Natural killer cell treated with Interleukin-12 subunit alpha and Interleukin-12 subunit beta and Interleukin-15 and Interleukin-18, amount 100 ng/mL, for 72 hours (primary cell): ENCODE measurements at places on chromosomes 4 and X.
A peak's percentile ranks its signal among the peaks of the same experiment; 100 is the strongest.

- H3K36me3 ChIP-seq, result no peaks in the 10 kb centered on the region
- peaks cover 32% of the 10 kb centered on the region for H3K4me1 ChIP-seq
- peak overlapping the region; percentile 74 for H3K4me3 ChIP-seq
- no peaks in the 10 kb centered on the region for H3K27me3 ChIP-seq
- H3K27ac ChIP-seq, result peak overlapping the region; percentile 80
- DNase-seq, result no peak
Observed at GRCh38 chr4:6891436-6892170, 18.0 kb upstream of the TBC1D14 start.

- DNase-seq, result no peak
- no peaks in the 10 kb centered on the region for H3K4me1 ChIP-seq
- H3K4me3 ChIP-seq, result no peak overlapping the region
- no peak overlapping the region for H3K27ac ChIP-seq
Observed at GRCh38 chr4:87375719-87376291, 15.2 kb downstream of the HSD17B11 start.

DNA sequence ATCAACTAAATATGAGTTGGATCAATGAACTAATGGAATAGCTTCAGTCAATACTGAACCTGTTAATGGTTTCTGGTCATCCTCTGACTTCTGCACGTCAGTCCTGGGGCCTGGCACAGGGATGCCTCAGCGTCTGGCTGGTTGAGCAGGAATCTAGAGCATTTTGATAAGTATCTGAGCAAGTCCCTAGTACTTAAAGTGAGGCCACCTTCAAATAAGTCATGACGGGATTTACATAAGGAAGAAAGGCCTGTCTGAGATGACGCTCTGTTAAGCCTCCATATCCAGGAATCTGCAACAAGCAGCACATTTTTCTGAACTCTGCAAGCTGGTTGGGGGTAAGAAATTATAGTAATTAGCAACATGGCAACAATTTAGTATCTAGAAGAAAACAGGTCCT lies 83.2 kb upstream of the TBC1D9 start:
- H3K4me1 ChIP-seq, result no peaks in the 10 kb centered on the region
- no peak overlapping the region for H3K27ac ChIP-seq
- DNase-seq, result no peak
- no peaks in the 10 kb centered on the region for H3K36me3 ChIP-seq

DNA sequence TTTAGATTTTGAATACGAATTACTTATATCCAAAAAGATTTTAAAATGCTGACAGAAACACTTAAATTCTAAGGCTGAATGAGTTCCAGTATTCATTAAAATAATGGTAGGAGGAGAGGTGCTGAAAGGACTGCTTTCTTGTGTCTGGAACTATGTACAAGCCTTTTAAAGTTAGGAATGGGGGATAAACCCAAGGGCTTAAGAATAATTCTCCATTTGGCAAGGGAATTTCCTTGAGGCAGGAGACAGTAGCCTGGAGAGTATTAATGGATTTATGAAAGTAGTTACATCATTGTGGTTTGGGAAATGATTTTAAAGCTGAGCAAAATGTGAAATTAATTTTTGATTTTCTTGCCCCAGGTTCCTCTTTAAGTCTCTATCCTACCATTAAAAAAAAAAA lies 266.5 kb upstream of the KCNIP4 start:
- peaks cover 4% of the 10 kb centered on the region for H3K36me3 ChIP-seq
- H3K27me3 ChIP-seq, result no peaks in the 10 kb centered on the region
- no peak overlapping the region for H3K27ac ChIP-seq
- no peak for DNase-seq
- no peak overlapping the region for H3K4me3 ChIP-seq
- no peaks in the 10 kb centered on the region for H3K4me1 ChIP-seq

DNA sequence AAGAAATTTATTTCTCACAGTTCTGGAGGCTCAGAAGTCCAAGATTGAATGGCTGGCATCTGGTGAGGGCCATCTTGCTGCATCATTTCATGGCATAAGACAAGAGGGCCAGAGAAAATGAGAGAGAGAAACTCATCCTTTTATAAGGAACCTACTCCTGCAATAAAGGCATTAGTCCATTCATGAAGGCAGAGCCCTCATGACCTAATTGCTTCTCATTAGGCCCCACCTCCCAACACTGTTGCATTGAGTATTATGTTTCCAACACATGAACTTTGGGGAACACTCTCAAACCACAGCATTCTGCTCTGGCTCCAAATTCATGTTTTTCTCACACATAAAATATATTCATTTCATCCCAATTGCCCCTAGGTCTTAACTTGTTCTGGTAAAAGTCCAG lies 14.2 kb downstream of the RNF175 start:
- H3K36me3 ChIP-seq, result peaks cover 3% of the 10 kb centered on the region
- peaks cover 4% of the 10 kb centered on the region for H3K27me3 ChIP-seq
- H3K4me3 ChIP-seq, result no peak overlapping the region
- no peak for DNase-seq

DNA sequence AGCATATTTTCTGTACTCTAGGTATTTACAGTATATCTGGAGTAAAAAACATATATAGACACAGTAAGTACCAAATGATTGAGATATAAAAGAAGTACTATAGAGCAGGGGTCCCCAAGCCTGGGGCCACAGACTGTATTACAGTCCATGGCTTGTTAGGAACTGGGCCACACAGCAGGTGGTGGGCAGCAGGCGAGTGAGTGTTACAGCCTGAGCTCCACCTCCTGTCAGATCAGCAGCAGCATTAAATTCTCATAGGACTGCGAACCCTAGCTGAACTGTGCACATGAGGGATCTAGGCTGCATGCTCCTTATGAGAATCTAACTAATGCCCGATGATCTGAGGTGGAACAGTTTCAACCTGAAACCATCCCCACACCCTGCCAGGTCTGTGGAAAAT lies 300.7 kb downstream of the NR3C2 start:
- H3K4me1 ChIP-seq, result no peaks in the 10 kb centered on the region
- no peak overlapping the region for H3K4me3 ChIP-seq
- no peaks in the 10 kb centered on the region for H3K27me3 ChIP-seq
- H3K36me3 ChIP-seq, result no peaks in the 10 kb centered on the region
- DNase-seq, result no peak

- H3K27me3 ChIP-seq, result no peaks in the 10 kb centered on the region
- H3K27ac ChIP-seq, result no peak overlapping the region
- no peak overlapping the region for H3K4me3 ChIP-seq
- no peak for DNase-seq
Observed at GRCh38 chrX:7444967-7445366, 297.0 kb upstream of the PUDP start.

DNA sequence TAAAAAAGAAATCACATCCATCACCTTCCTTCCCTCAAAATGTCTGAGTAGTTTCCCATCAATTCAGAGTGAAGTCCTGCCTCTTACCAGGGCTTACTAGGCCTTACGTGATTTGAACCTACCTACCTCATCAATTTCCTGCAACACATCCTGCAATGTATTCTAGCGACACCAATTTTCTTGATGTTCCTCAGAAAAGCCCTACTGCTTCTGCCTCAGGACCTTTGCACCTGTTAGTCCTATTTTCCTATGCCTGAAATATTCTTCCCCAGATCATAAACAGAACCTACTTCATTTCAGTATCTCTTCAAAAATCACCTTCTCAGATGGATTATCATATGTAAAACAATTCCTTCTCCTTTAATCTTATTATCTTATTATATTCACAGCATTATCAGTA lies 52.8 kb downstream of the ZAR1 start:
- no peaks in the 10 kb centered on the region for H3K4me1 ChIP-seq
- no peaks in the 10 kb centered on the region for H3K27me3 ChIP-seq
- no peak overlapping the region for H3K27ac ChIP-seq
- H3K4me3 ChIP-seq, result no peak overlapping the region

- no peaks in the 10 kb centered on the region for H3K27me3 ChIP-seq
- no peaks in the 10 kb centered on the region for H3K4me1 ChIP-seq
- DNase-seq, result no peak
- H3K36me3 ChIP-seq, result no peaks in the 10 kb centered on the region
- H3K27ac ChIP-seq, result no peak overlapping the region
- H3K4me3 ChIP-seq, result no peak overlapping the region
Observed at GRCh38 chrX:118181030-118181429, 64.4 kb upstream of the KLHL13 start.

GRCh38 chrX:78199851-78200250 lies 60.4 kb upstream of the TAF9B start:
- no peak for DNase-seq
- H3K4me1 ChIP-seq, result no peaks in the 10 kb centered on the region
- H3K4me3 ChIP-seq, result no peak overlapping the region
- H3K27ac ChIP-seq, result no peak overlapping the region
- peaks cover 11% of the 10 kb centered on the region for H3K27me3 ChIP-seq

DNA sequence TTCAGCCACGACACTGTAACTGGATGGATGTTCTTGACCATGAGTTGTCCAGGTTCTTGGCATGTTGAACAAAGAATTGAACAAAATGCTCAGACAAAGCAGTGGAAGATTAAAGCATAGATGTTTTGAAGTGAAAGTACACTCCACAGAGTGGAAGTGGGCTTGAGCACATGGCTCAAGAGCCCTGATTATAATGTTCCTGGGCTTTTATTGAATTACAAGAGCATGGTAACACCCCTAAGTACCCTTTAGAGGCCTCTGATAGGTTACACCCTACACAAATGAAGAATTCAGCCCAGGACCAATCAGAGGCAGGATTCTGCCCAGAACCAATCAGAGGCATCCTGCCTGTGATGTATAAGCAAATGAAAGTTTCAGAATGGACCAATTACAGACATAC lies 33.5 kb downstream of the SLC10A6 start:
- no peaks in the 10 kb centered on the region for H3K27me3 ChIP-seq
- no peak overlapping the region for H3K4me3 ChIP-seq

GRCh38 chr4:24798036-24798610 lies 2.8 kb downstream of the SOD3 start:
- no peak for DNase-seq
- H3K36me3 ChIP-seq, result no peaks in the 10 kb centered on the region
- no peak overlapping the region for H3K27ac ChIP-seq

GRCh38 chrX:154738011-154738738 lies 12.7 kb downstream of the GAB3 start:
- H3K27me3 ChIP-seq, result no peaks in the 10 kb centered on the region
- peak overlapping the region; percentile 83 for H3K4me3 ChIP-seq
- H3K27ac ChIP-seq, result peak overlapping the region; percentile 99
- H3K4me1 ChIP-seq, result peaks cover 62% of the 10 kb centered on the region

GRCh38 chr4:2306773-2307410 lies 45.0 kb upstream of the MXD4 start:
- H3K4me1 ChIP-seq, result no peaks in the 10 kb centered on the region
- H3K4me3 ChIP-seq, result no peak overlapping the region
- DNase-seq, result no peak
- H3K27me3 ChIP-seq, result no peaks in the 10 kb centered on the region
- no peaks in the 10 kb centered on the region for H3K36me3 ChIP-seq

DNA sequence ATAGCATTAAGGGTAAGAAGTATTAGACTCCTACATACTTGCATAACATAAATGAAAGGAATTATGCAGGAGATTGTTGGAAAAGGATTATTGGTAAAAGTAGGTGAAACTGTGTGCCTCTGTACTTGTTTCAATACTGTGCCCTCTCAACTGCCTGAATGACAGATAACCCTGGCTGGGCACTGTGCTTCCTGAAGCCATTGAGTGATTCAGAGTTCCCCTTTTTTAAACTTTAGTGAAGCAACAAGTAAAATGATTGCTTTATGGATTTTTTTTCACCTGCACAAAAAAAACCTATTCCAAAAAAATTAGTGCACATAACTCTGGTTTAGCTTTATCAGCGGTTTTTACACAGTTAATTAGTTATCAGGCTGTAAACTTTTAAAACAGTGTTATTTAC lies 204.8 kb downstream of the TRAM1L1 start:
- no peak overlapping the region for H3K27ac ChIP-seq
- no peaks in the 10 kb centered on the region for H3K36me3 ChIP-seq
- no peak overlapping the region for H3K4me3 ChIP-seq
- no peaks in the 10 kb centered on the region for H3K4me1 ChIP-seq
- H3K27me3 ChIP-seq, result no peaks in the 10 kb centered on the region
- DNase-seq, result no peak

DNA sequence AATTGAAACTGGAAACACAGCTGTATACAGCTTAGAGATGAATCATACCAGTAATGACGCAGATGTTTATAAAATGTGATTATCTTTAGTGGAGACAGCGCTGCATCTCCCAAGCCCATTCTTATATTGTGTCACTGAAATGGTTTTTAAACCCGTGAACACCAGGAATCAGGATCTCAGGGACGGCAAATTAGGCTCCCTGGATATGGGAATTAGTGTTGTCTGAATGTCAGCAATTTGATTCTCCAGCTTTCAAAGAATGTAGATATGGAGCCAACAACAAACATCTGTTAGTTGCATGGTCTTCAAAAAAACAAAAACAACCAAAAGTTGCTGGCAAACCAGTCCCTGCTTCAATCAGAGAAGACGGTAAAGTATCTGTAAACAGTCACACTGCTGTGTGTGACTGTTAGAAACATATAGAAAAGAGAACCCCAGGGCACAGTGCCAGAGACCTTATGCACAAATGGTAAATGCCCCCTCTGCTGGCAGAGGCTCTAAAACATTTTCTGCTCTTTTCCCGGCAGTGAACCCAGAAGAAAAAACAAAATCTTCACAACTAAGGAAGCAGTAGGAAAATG lies 351.9 kb upstream of the FTHL17 start:
- no peak for DNase-seq
- H3K27me3 ChIP-seq, result no peaks in the 10 kb centered on the region
- no peaks in the 10 kb centered on the region for H3K36me3 ChIP-seq
- H3K4me1 ChIP-seq, result no peaks in the 10 kb centered on the region

DNA sequence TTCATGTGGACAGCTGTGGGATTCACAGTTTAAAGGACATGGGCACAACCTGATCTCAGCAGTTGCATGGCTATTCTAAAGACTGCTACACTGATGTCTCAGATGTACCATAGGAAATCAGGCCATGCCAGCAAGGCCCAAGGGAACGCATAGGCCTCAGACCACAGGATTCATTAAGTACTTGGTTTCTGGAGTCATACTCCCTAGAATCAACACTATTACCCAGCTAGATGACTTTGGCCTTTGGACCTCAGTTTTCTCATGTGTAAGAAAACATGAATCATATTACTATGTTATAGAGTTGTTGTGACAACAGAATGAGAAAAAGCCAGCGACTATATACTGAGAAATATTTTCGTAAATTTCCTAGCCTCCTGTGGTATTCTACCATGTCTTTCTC lies 67.9 kb downstream of the NHS start:
- H3K27me3 ChIP-seq, result no peaks in the 10 kb centered on the region
- H3K36me3 ChIP-seq, result no peaks in the 10 kb centered on the region
- H3K4me3 ChIP-seq, result no peak overlapping the region
- H3K27ac ChIP-seq, result no peak overlapping the region

- no peaks in the 10 kb centered on the region for H3K4me1 ChIP-seq
- DNase-seq, result no peak
- no peaks in the 10 kb centered on the region for H3K36me3 ChIP-seq
- H3K27ac ChIP-seq, result no peak overlapping the region
- H3K4me3 ChIP-seq, result no peak overlapping the region
Observed at GRCh38 chrX:121114691-121115090, 67.3 kb downstream of the GLUD2 start.

GRCh38 chrX:100939333-100939732 lies 10.6 kb upstream of the XKRX start:
- no peak overlapping the region for H3K4me3 ChIP-seq
- no peaks in the 10 kb centered on the region for H3K4me1 ChIP-seq
- DNase-seq, result no peak
- no peak overlapping the region for H3K27ac ChIP-seq
- H3K36me3 ChIP-seq, result no peaks in the 10 kb centered on the region

GRCh38 chr4:134695433-134695832 lies 493.8 kb upstream of the PABPC4L start:
- no peak overlapping the region for H3K27ac ChIP-seq
- no peaks in the 10 kb centered on the region for H3K4me1 ChIP-seq
- no peak for DNase-seq
- no peaks in the 10 kb centered on the region for H3K27me3 ChIP-seq
- no peak overlapping the region for H3K4me3 ChIP-seq
